ENCODE measurements at places on chromosomes 6 and 20. TPM values are rescaled to one million over a fixed set of nuclear protein-coding genes. Genes with fewer than 3 reads are reported as not detected.

GSTA1 gene
- total RNA-seq = not detected

DNA sequence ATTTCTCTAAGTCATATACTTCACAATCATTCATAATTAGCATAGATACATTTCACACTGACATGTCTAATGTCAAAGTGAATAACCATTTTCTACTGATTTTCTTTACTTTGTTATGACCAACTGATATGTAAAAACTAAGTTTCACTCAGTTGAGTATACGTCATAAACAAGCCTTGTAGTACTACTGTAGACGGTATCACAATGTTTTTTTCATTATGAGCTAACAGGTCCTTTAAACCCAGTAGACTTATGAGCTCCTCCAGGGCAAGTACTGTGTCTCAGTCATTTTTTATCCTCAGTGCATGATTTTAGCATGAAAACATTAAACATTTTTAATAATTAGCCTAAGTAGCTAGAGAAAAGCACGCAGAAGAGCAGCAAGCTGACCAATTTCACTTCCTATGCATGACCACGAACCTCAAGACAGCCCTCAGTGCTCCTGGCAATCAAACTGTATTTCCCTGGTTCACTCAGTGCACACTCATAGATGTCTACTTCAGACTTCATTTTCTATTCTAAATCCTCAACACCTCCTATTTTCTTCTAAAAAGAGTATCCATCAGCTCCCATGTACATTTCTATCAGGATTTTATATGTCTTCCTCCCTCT, 32.0 kb upstream of the TFAP2D start:
- DNase-seq = no peak

RGS19 gene
- 4.4 TPM for total RNA-seq

LAMA2 gene
- total RNA-seq = 2.4 TPM

- DNase-seq = no peak
These were observed 4.9 kb upstream of the CDH22 start for GRCh38 chr20:46312945-46313861.

TPD52L1 gene
- total RNA-seq = not detected

- DNase-seq = no peak
These were observed 1.3 kb downstream of the TSPYL1 start for GRCh38 chr6:116278481-116278829.

DNA sequence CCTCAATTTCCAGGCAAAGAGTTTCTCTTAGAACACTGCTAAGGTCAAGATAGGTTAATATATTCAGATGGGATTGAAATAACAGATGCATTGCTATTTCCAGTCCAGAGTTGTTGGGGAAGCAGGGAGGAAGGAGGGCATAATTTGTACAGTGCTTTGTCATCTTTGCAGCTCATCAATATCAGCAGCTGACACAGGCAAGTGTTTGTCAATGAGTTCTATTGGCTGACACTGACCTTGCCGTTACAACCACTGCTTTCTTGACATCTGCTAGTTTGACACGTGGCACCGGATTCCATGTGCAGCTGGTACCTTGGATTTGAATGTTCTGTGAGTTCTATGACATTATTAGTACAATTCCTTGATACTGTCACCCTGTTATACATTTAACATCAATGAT, 28.0 kb upstream of the MLIP start:
- DNase-seq = peak; percentile 42

C4B gene
- total RNA-seq = 6.4 TPM

CGA gene
- total RNA-seq = not detected

- DNase-seq = no peak
These were observed 452.4 kb upstream of the PTCHD4 start for GRCh38 chr6:48563433-48563832.

QRSL1 gene
- total RNA-seq = 10.2 TPM

STMND1 gene
- not detected for total RNA-seq

DNA sequence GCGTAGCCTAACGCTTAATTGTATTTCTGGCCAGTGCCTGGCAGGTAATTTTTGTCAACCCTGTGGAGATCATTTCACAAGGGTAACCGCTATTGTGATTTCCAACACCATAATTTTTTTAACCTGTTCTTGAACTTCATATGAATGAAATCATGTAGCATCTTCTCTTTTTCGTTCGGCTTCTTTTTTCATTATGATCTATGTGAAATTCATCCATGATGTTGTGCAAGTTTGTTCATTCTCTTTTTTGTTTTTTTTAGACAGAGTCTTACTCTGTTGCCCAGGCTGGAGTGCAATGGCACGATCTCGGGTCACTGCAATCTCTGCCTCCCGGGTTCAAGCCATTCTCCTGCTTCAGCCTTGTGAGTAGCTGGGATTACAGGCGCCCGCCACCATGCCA, 42.5 kb upstream of the TGM3 start:
- DNase-seq = no peak

GRCh38 chr6:41159415-41160082, 3.4 kb downstream of the TREM2 start:
- DNase-seq = no peak

- no peak for DNase-seq
These were observed 119.4 kb downstream of the PHACTR1 start for GRCh38 chr6:12836009-12836408.

PROKR2 gene
- total RNA-seq = 0.86 TPM

MLN gene
- total RNA-seq = not detected

GRCh38 chr20:19824861-19825260, 66.8 kb downstream of the RIN2 start:
- DNase-seq = no peak

- no peak for DNase-seq
These were observed 32.9 kb downstream of the TRIM38 start for GRCh38 chr6:25995507-25995906.

DNA sequence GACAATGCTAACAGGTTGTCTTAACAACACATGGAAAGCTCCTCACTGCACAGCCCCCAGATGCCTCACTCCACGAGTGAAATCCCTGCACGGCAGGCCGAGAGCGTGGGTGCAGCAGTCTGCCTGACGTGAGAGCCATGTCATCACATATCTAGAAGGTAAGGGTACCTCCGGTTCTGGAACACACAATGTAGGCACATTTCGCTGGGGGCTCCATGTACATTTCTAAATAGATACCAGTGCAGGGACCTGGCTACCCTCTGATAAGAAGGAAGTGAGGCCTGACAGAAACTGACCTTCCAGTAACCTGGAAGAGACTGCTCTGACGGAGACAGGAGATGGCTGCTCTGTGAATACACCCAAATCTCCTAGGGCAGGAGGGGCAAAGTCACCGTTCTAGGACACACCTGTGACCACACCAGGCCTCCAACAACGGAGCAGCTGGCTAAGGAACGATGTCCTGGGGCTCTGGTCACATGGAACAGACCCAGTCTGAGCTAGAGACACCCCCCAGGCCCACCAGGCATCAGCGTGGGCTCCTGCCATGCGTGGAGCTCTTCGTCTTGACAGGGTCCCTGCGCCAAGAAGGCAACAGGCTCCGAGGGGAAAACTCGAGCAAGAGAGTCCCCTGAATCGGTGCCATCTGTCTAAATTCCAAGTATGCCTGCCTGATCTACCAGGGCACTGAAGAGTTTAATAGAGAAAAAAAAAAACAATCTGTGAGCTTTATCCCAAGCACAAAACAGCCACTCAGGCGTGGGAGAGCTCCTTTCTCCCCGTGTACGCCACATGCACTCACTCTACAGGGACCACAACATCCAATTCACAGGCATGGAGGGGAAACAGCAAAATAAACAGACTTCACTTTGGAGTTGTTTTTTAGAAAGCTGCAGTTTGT, 27.5 kb downstream of the RNASET2 start:
- no peak for DNase-seq

NR2E1 gene
- total RNA-seq = not detected

DNA sequence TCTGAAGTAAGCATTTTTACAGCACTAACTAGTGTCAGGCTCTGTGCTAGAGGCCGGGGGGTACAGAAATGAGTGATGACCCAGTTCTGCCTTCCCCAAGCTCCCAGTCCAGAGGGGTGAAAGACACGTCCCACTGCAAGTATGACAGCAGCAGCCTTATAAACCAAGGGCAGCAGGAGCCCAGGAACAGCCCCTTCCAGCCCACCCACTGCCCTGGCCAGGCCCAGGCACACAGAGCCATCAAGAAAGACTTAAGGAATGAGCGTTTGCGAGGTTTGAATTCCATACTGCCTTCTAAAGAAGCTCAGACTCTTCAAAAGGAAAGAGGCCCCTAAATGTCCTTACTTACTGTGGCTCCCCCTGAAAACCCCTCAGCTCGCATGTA, 10.0 kb downstream of the TRERF1 start:
- DNase-seq = no peak

ATRN gene
- total RNA-seq = 31.1 TPM

- peak; percentile 16 for DNase-seq
These were observed 15.4 kb downstream of the LAMA5 start for GRCh38 chr20:62351469-62352401.
